Purkinje cell (primary cell): ENCODE measurements at places on chromosomes 2 and 18. TPM values are rescaled to one million over a fixed set of nuclear protein-coding genes. Genes with fewer than 3 reads are reported as not detected.

ANKAR gene
- polyA plus RNA-seq, result 1.5 and 4.1 TPM in 2 replicates

PLCL1 gene
- polyA plus RNA-seq, result 2.5 and 2.8 TPM in 2 replicates

CCDC102B gene
- 25.6 and 26.7 TPM in 2 replicates for polyA plus RNA-seq

NEU4 gene
- not detected in 2 replicates for polyA plus RNA-seq

SATB2 gene
- polyA plus RNA-seq, result 11.9 TPM in 1 of 2 replicates, not detected in the other

LONRF2 gene
- polyA plus RNA-seq, result 7.2 and 13.5 TPM in 2 replicates

ZNF521 gene
- 2.7 and 4.3 TPM in 2 replicates for polyA plus RNA-seq

STON1 gene
- 5.3 and 6.6 TPM in 2 replicates for polyA plus RNA-seq

SERPINB12 gene
- polyA plus RNA-seq, result not detected in 2 replicates

FEZ2 gene
- polyA plus RNA-seq, result 36.7 and 49.1 TPM in 2 replicates

DUSP19 gene
- polyA plus RNA-seq, result 4.4 and 4.7 TPM in 2 replicates

HTR2B gene
- polyA plus RNA-seq, result 0.34 and 0.90 TPM in 2 replicates

C2orf80 gene
- 1.4 and 28.1 TPM in 2 replicates for polyA plus RNA-seq

EVX2 gene
- not detected in 2 replicates for polyA plus RNA-seq

XIRP2 gene
- not detected in 2 replicates for polyA plus RNA-seq

TMEFF2 gene
- 101 and 128 TPM in 2 replicates for polyA plus RNA-seq

CHRND gene
- not detected in 2 replicates for polyA plus RNA-seq

LYG2 gene
- 0.39 and 11.1 TPM in 2 replicates for polyA plus RNA-seq

UGT1A4 gene
- not detected in 2 replicates for polyA plus RNA-seq

XDH gene
- polyA plus RNA-seq, result not detected in 2 replicates

ALPG gene
- not detected in 2 replicates for polyA plus RNA-seq

PIEZO2 gene
- 0.16 TPM in 1 of 2 replicates, not detected in the other for polyA plus RNA-seq

FAM110C gene
- 2.0 TPM in 1 of 2 replicates, not detected in the other for polyA plus RNA-seq

ADCYAP1 gene
- polyA plus RNA-seq, result 33.4 and 53.7 TPM in 2 replicates

VWA3B gene
- polyA plus RNA-seq, result 0.04 and 0.60 TPM in 2 replicates

MAP4K4 gene
- 8.7 and 9.0 TPM in 2 replicates for polyA plus RNA-seq

TCF23 gene
- polyA plus RNA-seq, result not detected in 2 replicates

DIPK1C gene
- polyA plus RNA-seq, result 0.60 and 2.6 TPM in 2 replicates

PHLPP1 gene
- polyA plus RNA-seq, result 25.8 and 26.8 TPM in 2 replicates

ERMN gene
- 3.6 and 18.7 TPM in 2 replicates for polyA plus RNA-seq
